ENCODE measurements at places on chromosomes 11 and 22.
A peak's percentile ranks its signal among the peaks of the same experiment; 100 is the strongest.

DNA sequence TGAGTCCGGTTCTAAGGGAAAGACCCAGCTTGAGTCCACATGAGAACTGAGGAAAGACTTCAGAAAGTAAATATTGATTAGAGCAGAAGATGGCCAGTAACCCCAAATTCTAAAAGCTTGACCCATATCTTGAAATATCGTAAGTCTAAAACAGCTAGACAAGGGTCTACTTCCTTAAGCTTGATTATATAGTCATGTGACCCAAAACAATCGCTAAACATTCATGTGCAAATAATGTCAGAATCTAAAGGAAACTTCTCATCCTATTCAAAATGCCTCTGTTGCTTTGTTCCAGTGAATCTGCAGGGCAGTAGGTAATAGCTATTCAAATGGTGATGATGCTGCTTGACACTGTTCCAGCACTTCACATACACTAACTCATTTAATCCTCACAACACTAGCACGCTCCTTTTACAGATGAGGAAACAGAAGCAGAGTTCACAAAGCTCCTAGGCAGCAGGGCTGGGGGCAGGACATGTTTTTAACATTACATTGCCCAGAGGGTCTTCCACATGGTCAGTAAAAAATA is 52.6 kb downstream of the TCF20 start:
- no peak for DNase-seq

GRCh38 chr11:44043157-44043556 is 4.6 kb upstream of the ACCSL start:
- no peak for DNase-seq

- DNase-seq: peak; percentile 67
Measured at GRCh38 chr22:33018232-33018864, 39.8 kb downstream of the SYN3 start.

- DNase-seq: no peak
Measured at GRCh38 chr22:45302751-45303150, 7.0 kb upstream of the FAM118A start.

DNA sequence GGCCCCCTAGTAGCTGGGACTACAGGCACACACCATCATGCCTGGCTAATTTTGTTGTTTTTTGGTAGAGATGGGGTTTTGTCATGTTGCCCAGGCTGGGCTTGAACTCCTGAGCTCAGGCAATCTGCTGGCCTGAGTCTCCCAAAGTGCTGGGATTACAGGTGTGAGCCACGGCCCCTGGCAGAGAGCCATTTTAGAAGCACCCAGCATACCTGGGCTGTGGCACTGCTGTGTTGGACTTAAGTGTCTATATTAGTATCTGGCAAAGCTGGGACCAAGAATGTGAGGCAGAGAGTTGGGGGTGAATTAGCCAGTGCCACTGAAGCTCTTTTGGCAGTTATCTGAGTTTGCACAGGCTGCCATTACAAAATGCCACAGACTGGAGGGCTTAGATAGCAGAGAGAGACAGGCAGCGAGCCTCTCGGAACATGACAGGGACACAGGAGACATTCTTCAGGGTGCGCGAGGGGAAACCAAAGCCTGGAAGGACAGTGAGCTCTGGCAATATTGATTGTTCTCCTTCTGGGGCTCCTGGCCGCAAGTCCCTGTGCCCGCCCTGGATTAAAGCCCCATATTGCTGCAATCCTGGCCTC is 87.7 kb upstream of the ALX4 start:
- DNase-seq: no peak

Measured in COLO829 (cell line).